IMR-90 (cell line): ENCODE measurements at places on chromosomes 12 and 14. TPM values are rescaled to one million over a fixed set of nuclear protein-coding genes. Genes with fewer than 3 reads are reported as not detected.

Gene HNF1A
- polyA plus RNA-seq = 0.06 TPM in 1 of 2 replicates, not detected in the other

Gene FAM181A
- not detected in 2 replicates for polyA plus RNA-seq

Gene RASSF9
- 0.07 and 0.09 TPM in 2 replicates for polyA plus RNA-seq

Gene CDKN3
- 32.9 and 38.9 TPM in 2 replicates for polyA plus RNA-seq

Gene EGLN3
- 0.03 and 0.10 TPM in 2 replicates for polyA plus RNA-seq

Gene PLEKHD1
- not detected in 2 replicates for polyA plus RNA-seq

Gene PUS1
- polyA plus RNA-seq = 33.1 and 36.7 TPM in 2 replicates

Gene PROX2
- polyA plus RNA-seq = not detected in 2 replicates

Gene KRT83
- not detected in 2 replicates for polyA plus RNA-seq

Gene CEBPE
- polyA plus RNA-seq = 0.05 TPM in 1 of 2 replicates, not detected in the other

Gene ESR2
- 0.03 TPM in 1 of 2 replicates, not detected in the other for polyA plus RNA-seq

Gene GDF3
- not detected in 2 replicates for polyA plus RNA-seq

Gene RDH12
- polyA plus RNA-seq = not detected in 2 replicates

Gene SPIC
- not detected in 2 replicates for polyA plus RNA-seq

Gene KLRC4
- polyA plus RNA-seq = not detected in 2 replicates

Gene DPPA3
- polyA plus RNA-seq = not detected in 2 replicates

Gene OR10AD1
- polyA plus RNA-seq = not detected in 2 replicates

Gene TRIM9
- 0.09 and 0.24 TPM in 2 replicates for polyA plus RNA-seq

Gene KRT2
- polyA plus RNA-seq = not detected in 2 replicates

Gene KRT78
- not detected in 2 replicates for polyA plus RNA-seq

Gene CLEC1A
- polyA plus RNA-seq = not detected in 2 replicates

Gene SMCO2
- polyA plus RNA-seq = 0.19 and 0.33 TPM in 2 replicates

Gene ENTPD5
- polyA plus RNA-seq = 5.8 and 7.3 TPM in 2 replicates

Gene RHEBL1
- polyA plus RNA-seq = 0.39 and 0.62 TPM in 2 replicates

Gene AVPR1A
- polyA plus RNA-seq = not detected in 2 replicates

Gene AMN1
- polyA plus RNA-seq = 4.0 and 5.2 TPM in 2 replicates

Gene FOXG1
- not detected in 2 replicates for polyA plus RNA-seq

Gene COCH
- 0.10 and 0.17 TPM in 2 replicates for polyA plus RNA-seq

Gene PHC1
- 23.1 and 24.4 TPM in 2 replicates for polyA plus RNA-seq

Gene BRF1
- polyA plus RNA-seq = 16.4 and 16.7 TPM in 2 replicates

Gene DAO
- not detected in 2 replicates for polyA plus RNA-seq

Gene GPRC5A
- 193 and 201 TPM in 2 replicates for polyA plus RNA-seq

Gene DBX2
- polyA plus RNA-seq = not detected in 2 replicates

Gene NKX2-8
- polyA plus RNA-seq = not detected in 2 replicates

Gene CTSG
- not detected in 2 replicates for polyA plus RNA-seq

Gene NUAK1
- polyA plus RNA-seq = 4.8 and 4.9 TPM in 2 replicates

Gene PLEK2
- polyA plus RNA-seq = 1.5 and 1.7 TPM in 2 replicates

Gene RNASE12
- polyA plus RNA-seq = not detected in 2 replicates

Gene RIPK3
- 0.09 TPM in 1 of 2 replicates, not detected in the other for polyA plus RNA-seq

Gene KRT75
- not detected in 2 replicates for polyA plus RNA-seq

Gene TAS2R46
- 0.09 TPM in 1 of 2 replicates, not detected in the other for polyA plus RNA-seq

Gene PMEL
- polyA plus RNA-seq = 5.8 and 5.9 TPM in 2 replicates

Gene CD163L1
- polyA plus RNA-seq = 0.50 and 0.53 TPM in 2 replicates

Gene CCDC198
- polyA plus RNA-seq = not detected in 2 replicates

Gene FGF6
- polyA plus RNA-seq = not detected in 2 replicates

Gene CCDC38
- polyA plus RNA-seq = not detected in 2 replicates

Gene KRT73
- not detected in 2 replicates for polyA plus RNA-seq

Gene NRXN3
- 23.3 and 25.1 TPM in 2 replicates for polyA plus RNA-seq

Gene SLC41A2
- polyA plus RNA-seq = 1.2 and 1.5 TPM in 2 replicates

Gene TMPRSS12
- polyA plus RNA-seq = not detected in 2 replicates

Gene NID2
- polyA plus RNA-seq = 278 and 303 TPM in 2 replicates

Gene RPGRIP1
- polyA plus RNA-seq = not detected in 2 replicates

Gene LRP6
- polyA plus RNA-seq = 14.2 and 18.5 TPM in 2 replicates

Gene PLA2G1B
- not detected in 2 replicates for polyA plus RNA-seq

Gene FAM161B
- 1.8 and 1.9 TPM in 2 replicates for polyA plus RNA-seq

Gene HOXC13
- not detected in 2 replicates for polyA plus RNA-seq

Gene DNAI7
- polyA plus RNA-seq = 0.06 and 0.07 TPM in 2 replicates

Gene OR4K2
- polyA plus RNA-seq = not detected in 2 replicates
